ENCODE measurements at places on chromosomes 12 and 14. TPM values are rescaled to one million over a fixed set of nuclear protein-coding genes. Genes with fewer than 3 reads are reported as not detected.

Gene CAPS2
- total RNA-seq: 12.5 TPM

Gene ACACB
- 177 TPM for total RNA-seq

Gene TMEM30B
- 0.42 TPM for total RNA-seq

Gene HDAC7
- 35.4 TPM for total RNA-seq

Gene RTN1
- 1.2 TPM for total RNA-seq

Gene GPR137C
- total RNA-seq: 0.47 TPM

Gene UBE2N
- 84.5 TPM for total RNA-seq

Gene PPP1R1A
- total RNA-seq: 298 TPM

Gene CARMIL3
- 0.12 TPM for total RNA-seq

Gene P3H3
- 11.5 TPM for total RNA-seq

Gene KRT72
- total RNA-seq: not detected

Gene MUCL1
- not detected for total RNA-seq

Gene KCNH5
- total RNA-seq: 0.22 TPM

Gene NTS
- 0.20 TPM for total RNA-seq

Gene ARHGEF25
- total RNA-seq: 11.9 TPM

Gene SLC6A13
- 1.9 TPM for total RNA-seq

Gene SERPINA3
- 63.5 TPM for total RNA-seq

Gene OR6C6
- total RNA-seq: not detected

Gene DYRK2
- 41.5 TPM for total RNA-seq

Gene MMP14
- 19.9 TPM for total RNA-seq

Gene TMEM121
- total RNA-seq: 4.0 TPM

Gene TAS2R8
- not detected for total RNA-seq

Gene BCL2L2
- 38.3 TPM for total RNA-seq

Gene SDS
- total RNA-seq: not detected

Gene CCDC196
- total RNA-seq: not detected

Gene TMEM229B
- total RNA-seq: 2.2 TPM

Gene ARHGDIB
- 56.0 TPM for total RNA-seq

Gene ZFP36L1
- 49.2 TPM for total RNA-seq

Gene PTPRB
- total RNA-seq: 34.4 TPM

Gene SLCO1B1
- not detected for total RNA-seq

Gene JPH4
- total RNA-seq: 0.22 TPM

Gene ERBB3
- total RNA-seq: 2.9 TPM

Gene RPS6KL1
- total RNA-seq: 18.6 TPM

Gene POTEM
- total RNA-seq: not detected
